ENCODE measurements at places on chromosomes 7 and 10. TPM values are rescaled to one million over a fixed set of nuclear protein-coding genes. Genes with fewer than 3 reads are reported as not detected.

PNLIPRP3 gene
- total RNA-seq = under 0.01 TPM

BAZ1B gene
- total RNA-seq = 38.1 TPM

MMRN2 gene
- total RNA-seq = 25.6 TPM

ASZ1 gene
- not detected for total RNA-seq

LIPA gene
- 50.1 TPM for total RNA-seq

FXYD4 gene
- not detected for total RNA-seq

LRGUK gene
- 1.6 TPM for total RNA-seq

AGAP6 gene
- total RNA-seq = 1.0 TPM

COL1A2 gene
- total RNA-seq = 6,663 TPM

RARRES2 gene
- 54.3 TPM for total RNA-seq

SPDYE8 gene
- not detected for total RNA-seq

CFAP46 gene
- total RNA-seq = not detected

GNG11 gene
- total RNA-seq = 20.4 TPM

CNNM2 gene
- total RNA-seq = 2.1 TPM

FAM25G gene
- not detected for total RNA-seq

TAS2R41 gene
- total RNA-seq = not detected

CH25H gene
- under 0.01 TPM for total RNA-seq

NXPH1 gene
- total RNA-seq = not detected

SLC39A12 gene
- total RNA-seq = under 0.01 TPM

Data from skeletal muscle tissue (tissue), 5 donors.